Stimulated activated CD4-positive, alpha-beta T cell treated with anti-CD3 and anti-CD28 coated beads, Interleukin-4, amount 100 ng/mL, for 48 hours (primary cell): ENCODE measurements at places on chromosomes 7 and 10.

DNA sequence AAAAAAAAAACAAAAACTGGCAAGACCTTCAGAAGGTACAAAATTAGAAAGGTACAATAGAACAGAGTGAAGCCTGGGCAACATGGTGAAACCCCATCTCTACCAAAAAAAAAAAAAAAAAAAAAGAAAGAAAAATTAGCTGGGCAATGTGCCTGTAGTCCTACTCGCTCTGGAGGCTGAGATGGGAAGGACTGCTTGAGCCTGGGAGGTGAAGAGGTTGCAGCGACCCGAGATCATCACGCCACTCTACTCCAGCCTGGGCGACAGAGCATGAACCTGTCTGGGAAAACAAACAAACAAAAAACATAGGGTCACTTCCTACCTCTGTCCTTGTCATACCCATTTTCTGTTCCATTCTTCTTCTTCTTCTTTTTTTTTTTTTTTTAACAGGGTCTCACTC is 45.6 kb upstream of the DLG5 start:
- no peak for DNase-seq

- DNase-seq, result no peak
Measured at GRCh38 chr7:127682140-127682539, 30.1 kb downstream of the SND1 start.

GRCh38 chr10:34116220-34116641 is 698.9 kb downstream of the PARD3 start:
- DNase-seq, result no peak

DNA sequence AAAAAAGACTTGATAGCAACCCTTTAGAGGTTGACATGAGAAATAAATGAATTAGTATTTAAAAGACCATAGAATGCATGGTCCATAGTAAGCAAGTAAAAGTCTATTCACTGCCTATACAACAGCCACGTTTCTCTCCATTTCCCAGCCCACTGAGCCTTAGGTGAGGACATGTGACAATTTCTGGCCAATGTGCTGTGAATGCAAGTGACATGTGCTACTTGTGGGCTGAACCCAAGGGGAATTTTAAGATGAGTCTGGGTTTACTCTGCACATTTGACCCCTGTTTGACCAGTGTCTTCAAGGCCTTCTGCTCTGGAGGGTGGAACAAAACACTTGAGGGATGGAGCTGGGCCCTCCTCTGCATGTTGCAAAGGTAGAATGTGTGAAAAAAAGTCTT is 384.4 kb upstream of the KLF6 start:
- no peak for DNase-seq

DNA sequence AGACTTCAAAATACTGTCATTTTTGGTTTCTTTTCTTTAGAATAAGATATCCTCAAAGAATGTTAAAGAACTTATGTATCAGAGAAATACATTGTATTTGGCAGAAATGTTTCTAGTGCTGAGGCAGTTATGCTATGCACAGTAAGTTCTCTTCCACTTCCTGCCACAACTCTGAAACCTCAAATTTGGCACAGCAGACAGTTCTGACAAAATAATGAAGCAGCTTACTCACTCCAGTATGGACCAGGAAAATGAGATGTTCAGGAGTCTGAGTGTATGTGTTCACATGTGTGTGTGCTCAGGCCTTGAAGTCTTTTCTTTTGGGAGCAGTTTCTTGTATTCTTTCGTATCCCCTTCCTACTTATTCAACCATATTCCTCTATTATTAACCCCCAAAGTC is 197.0 kb upstream of the AGK start:
- DNase-seq, result no peak

GRCh38 chr10:13831711-13832141 is 245.0 kb downstream of the PRPF18 start:
- no peak for DNase-seq

GRCh38 chr7:155262031-155262430 is 35.6 kb upstream of the INSIG1 start:
- DNase-seq, result no peak

GRCh38 chr10:19628767-19629560 is 187.3 kb upstream of the PLXDC2 start:
- DNase-seq, result no peak

- DNase-seq, result no peak
Measured at GRCh38 chr7:31665546-31665945, 21.5 kb upstream of the PPP1R17 start.

- no peak for DNase-seq
Measured at GRCh38 chr10:33248638-33249037, 85.8 kb downstream of the NRP1 start.

GRCh38 chr7:45225948-45226335 is 68.4 kb downstream of the RAMP3 start:
- no peak for DNase-seq
